ENCODE measurements at places on chromosomes 2 and 18.

- DNase-seq: no peak
Observed at GRCh38 chr2:229910832-229911412, 10.9 kb downstream of the TRIP12 start.

DNA sequence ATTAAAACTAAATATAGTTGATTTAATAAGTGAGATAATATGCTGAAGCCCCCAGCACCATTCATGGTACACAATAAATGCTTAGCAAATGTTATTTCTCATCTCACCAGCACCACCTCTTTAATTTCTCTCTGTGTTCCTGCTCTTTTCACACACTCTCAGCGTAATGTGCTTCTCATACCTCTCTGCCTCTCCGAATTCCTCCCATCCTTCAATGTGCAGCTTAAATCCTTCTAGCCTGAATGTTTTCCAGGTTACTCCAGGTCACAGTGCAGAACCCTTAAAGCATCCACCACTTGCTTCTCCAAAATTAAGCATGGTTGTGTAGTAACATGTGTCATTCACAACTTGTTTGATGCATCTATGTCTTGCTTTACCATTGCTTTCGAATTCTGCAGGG lies 119.6 kb downstream of the MCFD2 start:
- no peak for DNase-seq

- DNase-seq: no peak
Observed at GRCh38 chr2:48114256-48114655, 208.0 kb upstream of the FBXO11 start.

- DNase-seq: no peak
Observed at GRCh38 chr2:13968811-13969210, 663.7 kb upstream of the LRATD1 start.

DNA sequence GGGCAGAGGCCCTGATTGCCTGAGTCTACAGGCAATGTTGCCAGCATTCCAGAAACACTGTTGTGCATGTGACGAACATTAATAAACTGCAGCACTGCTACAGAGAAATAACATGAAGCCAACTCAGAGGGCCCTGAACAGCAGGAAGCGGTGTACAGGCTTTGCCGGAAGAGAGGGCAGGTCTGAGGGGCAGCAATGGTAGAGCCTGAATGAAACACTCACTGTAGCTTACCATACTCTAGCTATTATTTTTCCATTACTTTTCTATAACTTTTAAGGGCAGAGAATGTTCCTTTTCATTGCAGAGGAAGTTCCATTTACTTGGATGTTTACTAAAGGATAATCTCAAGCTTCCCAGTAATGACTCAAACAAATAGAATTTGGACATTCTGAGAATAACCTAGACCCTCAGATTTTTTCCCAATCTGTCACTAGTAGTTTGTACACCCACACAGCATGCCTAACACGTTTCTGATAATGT lies 150.4 kb downstream of the MTX2 start:
- no peak for DNase-seq
